ENCODE measurements at places on chromosomes 13 and 19.

- no peak overlapping the region for H3K4me3 ChIP-seq
- no peak overlapping the region for H3K27ac ChIP-seq
- no peaks in the 10 kb centered on the region for H3K27me3 ChIP-seq
- no peaks in the 10 kb centered on the region for H3K36me3 ChIP-seq
- no peaks in the 10 kb centered on the region for H3K4me1 ChIP-seq
- DNase-seq, result peak; percentile 21
These were observed 17.3 kb downstream of the MKNK2 start for GRCh38 chr19:2033825-2034159.

- peaks cover 1% of the 10 kb centered on the region for H3K36me3 ChIP-seq
- H3K4me3 ChIP-seq, result no peak overlapping the region
- no peaks in the 10 kb centered on the region for H3K27me3 ChIP-seq
- peak; percentile 59 for DNase-seq
- H3K27ac ChIP-seq, result peak overlapping the region; percentile 63
- peaks cover 5% of the 10 kb centered on the region for H3K4me1 ChIP-seq
These were observed 12.3 kb downstream of the KCNN4 start for GRCh38 chr19:43768273-43769050.

DNA sequence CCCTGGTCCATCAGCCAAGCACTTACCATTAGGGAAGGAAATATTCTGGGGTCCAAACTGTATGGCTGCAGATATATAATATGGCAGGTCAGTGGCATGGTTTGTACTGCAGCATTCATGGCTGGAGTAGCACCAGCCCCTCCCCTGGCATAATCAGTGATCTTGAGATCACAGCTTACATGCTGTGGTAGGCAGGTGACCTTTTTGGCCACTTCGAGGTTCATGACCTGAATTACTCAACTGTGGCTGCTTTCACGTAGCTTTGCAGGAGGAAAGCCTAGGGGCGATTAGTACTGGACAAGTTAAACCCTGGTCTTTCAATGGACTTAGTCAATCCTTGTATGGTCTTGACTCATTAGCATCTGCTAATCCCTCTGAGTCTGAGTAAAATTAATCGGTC lies 169.8 kb downstream of the SPRY2 start:
- no peaks in the 10 kb centered on the region for H3K27me3 ChIP-seq
- no peak overlapping the region for H3K4me3 ChIP-seq
- H3K36me3 ChIP-seq, result no peaks in the 10 kb centered on the region

- peak overlapping the region; percentile 47 for H3K4me3 ChIP-seq
- no peaks in the 10 kb centered on the region for H3K4me1 ChIP-seq
- no peak for DNase-seq
- no peaks in the 10 kb centered on the region for H3K36me3 ChIP-seq
These were observed 1.8 kb downstream of the DACH1 start for GRCh38 chr13:71864986-71865873.

DNA sequence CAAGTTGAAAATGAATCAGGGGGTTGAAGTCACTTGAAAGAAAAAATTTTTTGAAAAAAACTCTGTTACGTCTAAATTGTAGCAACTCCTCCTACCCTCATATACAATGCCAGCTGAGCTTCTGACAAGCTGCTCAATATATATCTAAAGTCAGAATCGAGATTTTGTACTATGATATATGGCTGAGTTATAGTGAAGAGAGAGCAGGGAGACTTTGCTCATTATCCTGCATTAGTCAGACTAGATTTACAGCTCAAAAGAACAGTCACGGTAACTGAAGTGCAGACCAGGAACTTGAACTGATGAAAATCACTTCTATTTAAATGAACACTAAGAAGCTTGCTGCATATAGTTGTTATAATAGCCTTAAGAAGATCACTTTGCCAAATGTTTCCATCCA lies 153.1 kb downstream of the LACC1 start:
- H3K4me1 ChIP-seq, result no peaks in the 10 kb centered on the region
- DNase-seq, result no peak
- H3K27ac ChIP-seq, result no peak overlapping the region
- no peak overlapping the region for H3K4me3 ChIP-seq
- no peaks in the 10 kb centered on the region for H3K27me3 ChIP-seq

DNA sequence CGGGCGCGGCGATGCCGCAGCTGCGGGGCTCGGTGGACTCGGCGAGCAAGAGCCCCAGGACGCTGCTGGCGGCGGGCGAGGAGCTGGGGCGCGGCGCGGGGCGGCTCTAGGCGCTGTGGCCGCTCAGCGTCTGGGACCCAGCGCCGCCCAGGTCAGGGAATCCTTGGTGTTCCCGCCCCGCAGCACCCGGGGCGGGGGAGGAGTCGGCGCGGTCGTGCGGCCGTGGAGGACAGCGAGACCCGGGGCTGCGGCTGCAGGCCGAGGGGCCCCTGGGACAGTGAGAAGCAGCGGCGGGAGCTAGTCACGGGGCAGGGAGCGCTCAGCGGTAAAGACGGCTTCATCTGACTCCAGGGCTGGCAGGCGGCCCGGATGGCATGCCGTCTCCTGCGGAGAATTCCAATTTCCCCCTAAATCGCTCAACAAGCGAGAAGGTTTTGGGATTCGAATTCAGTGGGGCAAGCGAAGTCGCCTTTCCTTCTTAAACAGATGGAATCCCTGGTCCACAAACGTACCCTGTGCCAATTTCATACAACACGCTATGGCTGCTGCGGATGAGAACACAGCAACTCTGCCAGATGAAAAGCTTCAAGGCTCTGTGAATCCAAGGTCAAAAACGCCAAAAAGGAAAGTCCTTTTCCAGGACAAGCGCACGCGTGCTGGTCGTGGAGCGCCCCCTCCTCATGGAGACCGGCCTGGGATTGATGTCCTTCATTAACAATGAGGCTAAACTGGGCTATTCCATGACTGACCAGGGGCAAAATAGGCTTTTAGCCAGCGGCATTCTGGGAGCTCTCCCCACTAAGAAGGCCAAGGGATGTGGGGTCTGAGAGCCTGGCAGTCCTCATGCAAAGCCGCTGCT lies 4.2 kb upstream of the ZSCAN4 start:
- H3K27me3 ChIP-seq, result no peaks in the 10 kb centered on the region
- H3K4me3 ChIP-seq, result peak overlapping the region; percentile 62
- H3K27ac ChIP-seq, result no peak overlapping the region
- peak; percentile 65 for DNase-seq

- no peaks in the 10 kb centered on the region for H3K36me3 ChIP-seq
- H3K4me3 ChIP-seq, result no peak overlapping the region
- peaks cover 20% of the 10 kb centered on the region for H3K4me1 ChIP-seq
- H3K27me3 ChIP-seq, result no peaks in the 10 kb centered on the region
- no peak for DNase-seq
- H3K27ac ChIP-seq, result no peak overlapping the region
These were observed 4.7 kb upstream of the F10 start for GRCh38 chr13:113117911-113118260.

GRCh38 chr13:111361046-111361872 lies 40.8 kb downstream of the TEX29 start:
- H3K36me3 ChIP-seq, result no peaks in the 10 kb centered on the region
- no peaks in the 10 kb centered on the region for H3K4me1 ChIP-seq
- H3K27ac ChIP-seq, result no peak overlapping the region
- H3K27me3 ChIP-seq, result peaks cover 2% of the 10 kb centered on the region
- DNase-seq, result no peak
- no peak overlapping the region for H3K4me3 ChIP-seq

- H3K4me3 ChIP-seq, result no peak overlapping the region
These were observed 56.6 kb downstream of the COL4A1 start for GRCh38 chr13:110250258-110250891.

- no peaks in the 10 kb centered on the region for H3K27me3 ChIP-seq
- H3K4me1 ChIP-seq, result no peaks in the 10 kb centered on the region
- H3K36me3 ChIP-seq, result no peaks in the 10 kb centered on the region
These were observed 73.9 kb upstream of the GPR183 start for GRCh38 chr13:99380921-99381645.

- no peaks in the 10 kb centered on the region for H3K4me1 ChIP-seq
- H3K27ac ChIP-seq, result no peak overlapping the region
- no peaks in the 10 kb centered on the region for H3K27me3 ChIP-seq
- no peak overlapping the region for H3K4me3 ChIP-seq
These were observed 21.2 kb downstream of the MAST1 start for GRCh38 chr19:12859546-12859945.

DNA sequence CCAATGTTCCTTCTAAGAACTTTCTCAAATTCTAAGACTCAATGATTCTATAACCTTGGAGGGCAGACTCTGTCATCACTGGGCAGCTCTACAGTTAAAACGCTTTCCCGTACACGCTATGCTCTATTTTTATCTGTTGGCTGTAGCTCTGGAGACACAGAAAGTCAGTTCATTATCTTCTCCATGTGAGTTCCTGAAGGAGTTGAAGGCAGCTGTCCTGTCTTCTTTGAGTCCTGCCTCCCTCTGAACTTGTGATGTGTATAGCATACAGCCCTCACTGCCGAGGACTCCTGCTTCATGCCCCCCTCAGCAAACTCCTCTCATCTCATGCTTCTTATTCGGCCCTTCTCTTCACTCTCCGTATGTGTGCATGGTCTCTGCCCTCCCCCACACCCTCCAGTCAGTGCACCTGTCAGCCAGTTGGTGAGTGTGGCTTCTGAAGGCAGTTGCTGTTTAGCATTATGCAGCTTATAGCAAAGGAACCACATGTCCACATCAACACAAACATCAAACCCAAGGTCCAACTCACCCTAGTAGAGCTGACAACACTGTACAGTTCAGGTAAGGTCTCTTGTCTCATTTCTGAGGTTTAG lies 504.9 kb downstream of the DIAPH3 start:
- H3K27me3 ChIP-seq, result no peaks in the 10 kb centered on the region
- H3K4me1 ChIP-seq, result no peaks in the 10 kb centered on the region
- no peak overlapping the region for H3K4me3 ChIP-seq

DNA sequence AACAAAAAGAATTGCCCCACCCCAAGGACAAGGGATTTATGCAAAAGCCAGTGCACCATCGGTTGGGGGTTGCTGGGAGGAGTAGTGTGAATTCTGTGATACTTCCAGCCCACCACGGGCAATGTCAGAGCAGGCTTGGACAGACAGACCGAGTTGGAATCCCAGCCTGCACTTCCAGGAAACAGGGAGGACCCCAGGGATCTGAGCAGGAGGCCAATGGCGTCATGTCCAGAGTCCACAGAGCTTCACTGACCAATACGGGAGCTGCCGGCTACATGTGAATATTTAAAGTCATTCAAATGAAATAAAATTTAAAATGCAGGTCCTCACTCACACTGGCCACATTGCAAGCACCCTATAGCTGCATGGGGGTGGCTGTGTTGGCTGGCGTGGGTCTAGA lies 10.9 kb downstream of the ZNRF4 start:
- H3K4me1 ChIP-seq, result peaks cover 40% of the 10 kb centered on the region
- no peaks in the 10 kb centered on the region for H3K27me3 ChIP-seq
- no peak overlapping the region for H3K4me3 ChIP-seq
- no peaks in the 10 kb centered on the region for H3K36me3 ChIP-seq
- H3K27ac ChIP-seq, result peak overlapping the region; percentile 58
- no peak for DNase-seq

- H3K4me3 ChIP-seq, result no peak overlapping the region
- no peaks in the 10 kb centered on the region for H3K36me3 ChIP-seq
- H3K27ac ChIP-seq, result no peak overlapping the region
- DNase-seq, result no peak
These were observed 2101.7 kb upstream of the PCDH20 start for GRCh38 chr13:63517371-63517770.

DNA sequence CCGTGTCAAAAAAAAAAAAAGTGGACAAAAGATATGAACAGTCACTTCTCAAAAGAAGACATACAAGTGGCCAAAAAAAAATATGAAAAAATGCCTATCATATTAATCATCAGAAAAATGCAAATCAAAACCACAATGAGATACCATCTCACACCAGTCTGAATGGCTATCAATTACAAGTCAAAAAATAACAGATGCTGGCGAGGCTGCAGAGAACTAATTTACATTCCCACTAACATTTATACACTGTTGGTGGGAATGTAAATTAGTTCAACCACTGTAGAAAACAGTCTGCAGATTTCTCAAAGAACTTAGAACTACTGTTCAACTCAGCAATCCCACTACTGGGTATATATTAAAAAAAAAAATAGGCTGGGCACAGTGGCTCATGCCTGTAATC lies 26.5 kb upstream of the FOXO1 start:
- no peak for DNase-seq
- H3K4me1 ChIP-seq, result no peaks in the 10 kb centered on the region
- no peak overlapping the region for H3K27ac ChIP-seq
- no peaks in the 10 kb centered on the region for H3K27me3 ChIP-seq
- no peaks in the 10 kb centered on the region for H3K36me3 ChIP-seq

- H3K36me3 ChIP-seq, result no peaks in the 10 kb centered on the region
- DNase-seq, result no peak
- no peaks in the 10 kb centered on the region for H3K27me3 ChIP-seq
- H3K4me3 ChIP-seq, result no peak overlapping the region
- peaks cover 17% of the 10 kb centered on the region for H3K4me1 ChIP-seq
- H3K27ac ChIP-seq, result no peak overlapping the region
These were observed 271.7 kb upstream of the EDNRB start for GRCh38 chr13:78190296-78190695.

DNA sequence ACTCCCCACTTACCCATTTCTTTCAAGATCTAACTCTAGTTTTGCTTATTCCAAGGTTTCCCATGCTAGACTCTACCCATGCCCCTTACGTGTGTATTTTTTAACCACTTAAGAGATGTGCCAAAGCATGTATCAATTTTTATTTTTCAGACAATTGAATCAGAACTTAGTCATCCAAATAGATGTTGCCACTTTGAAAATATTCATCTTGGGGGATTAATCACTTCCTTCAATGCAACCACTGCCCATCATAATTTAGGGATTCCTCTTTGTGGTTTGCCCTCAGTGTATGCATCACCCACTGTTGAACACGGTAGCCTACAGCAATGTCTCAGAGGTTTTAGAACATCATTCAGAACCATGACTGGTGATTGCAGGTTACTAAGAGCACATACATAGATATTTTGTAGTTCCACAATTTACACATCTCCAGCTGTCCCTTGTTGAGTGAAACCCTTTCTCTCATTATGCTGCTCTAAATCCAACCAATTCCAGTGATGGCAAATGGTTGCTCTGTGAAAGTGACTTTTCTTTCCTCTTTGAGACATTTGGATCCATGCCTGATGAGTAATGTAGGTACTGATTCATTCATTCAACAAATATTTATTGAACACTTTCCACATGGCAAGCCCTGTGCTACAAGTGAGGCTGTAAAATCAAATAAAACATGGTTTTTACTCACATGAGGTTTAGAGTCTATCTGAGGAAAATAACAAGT lies 60.6 kb upstream of the SERP2 start:
- H3K4me1 ChIP-seq, result no peaks in the 10 kb centered on the region
- no peak overlapping the region for H3K27ac ChIP-seq
- DNase-seq, result no peak
- no peaks in the 10 kb centered on the region for H3K36me3 ChIP-seq
- no peak overlapping the region for H3K4me3 ChIP-seq
- no peaks in the 10 kb centered on the region for H3K27me3 ChIP-seq

- H3K36me3 ChIP-seq, result no peaks in the 10 kb centered on the region
- no peaks in the 10 kb centered on the region for H3K4me1 ChIP-seq
- no peaks in the 10 kb centered on the region for H3K27me3 ChIP-seq
- no peak overlapping the region for H3K27ac ChIP-seq
- DNase-seq, result no peak
- H3K4me3 ChIP-seq, result no peak overlapping the region
These were observed 99.6 kb upstream of the NBEA start for GRCh38 chr13:34842466-34842865.

GRCh38 chr13:58594747-58595600 lies 963.4 kb downstream of the PCDH17 start:
- H3K4me3 ChIP-seq, result no peak overlapping the region
- H3K27me3 ChIP-seq, result no peaks in the 10 kb centered on the region
- peaks cover 6% of the 10 kb centered on the region for H3K4me1 ChIP-seq
- no peaks in the 10 kb centered on the region for H3K36me3 ChIP-seq
- DNase-seq, result no peak
- no peak overlapping the region for H3K27ac ChIP-seq

- no peak overlapping the region for H3K4me3 ChIP-seq
- no peaks in the 10 kb centered on the region for H3K36me3 ChIP-seq
- no peak for DNase-seq
- no peak overlapping the region for H3K27ac ChIP-seq
- no peaks in the 10 kb centered on the region for H3K27me3 ChIP-seq
- H3K4me1 ChIP-seq, result no peaks in the 10 kb centered on the region
These were observed 13.1 kb upstream of the GGACT start for GRCh38 chr13:100601716-100602115.
